Small intestine (tissue), 16 donors: ENCODE measurements at places on chromosomes 13 and 19.

GRCh38 chr19:12687496-12688196 lies at the start of gene GNG14:
Gene GNG14 (plus strand): TSS chr19:12687998. CDS start chr19:12688049, 51 bp downstream.
- no peak for DNase-seq

- no peak for DNase-seq
Measured at GRCh38 chr13:54705738-54706137, 1677.1 kb downstream of the OLFM4 start.

DNA sequence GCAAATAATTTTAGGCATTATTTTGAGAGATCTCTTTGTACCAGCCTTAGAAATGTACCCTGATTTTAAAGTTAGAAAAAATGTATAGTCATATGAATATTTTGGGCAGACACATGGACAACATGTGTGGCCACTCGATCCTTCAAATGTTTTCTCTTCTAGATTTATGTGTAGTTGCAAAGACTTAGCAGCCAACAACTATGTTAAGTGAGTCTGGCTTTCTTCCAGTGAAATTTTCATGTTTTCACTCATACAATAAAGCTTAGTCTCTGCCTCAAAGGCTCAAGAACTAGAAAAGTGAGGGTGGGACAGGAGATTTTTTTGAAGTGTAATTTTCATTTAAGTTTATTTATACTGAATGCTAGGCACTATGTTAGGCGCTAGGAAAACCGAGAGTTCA lies 207.7 kb upstream of the DACH1 start:
- no peak for DNase-seq

- DNase-seq = no peak
Measured at GRCh38 chr19:49656456-49657109, 9.1 kb downstream of the IRF3 start.

GRCh38 chr19:48405850-48406249 lies 12.4 kb downstream of the GRIN2D start:
- no peak for DNase-seq

DNA sequence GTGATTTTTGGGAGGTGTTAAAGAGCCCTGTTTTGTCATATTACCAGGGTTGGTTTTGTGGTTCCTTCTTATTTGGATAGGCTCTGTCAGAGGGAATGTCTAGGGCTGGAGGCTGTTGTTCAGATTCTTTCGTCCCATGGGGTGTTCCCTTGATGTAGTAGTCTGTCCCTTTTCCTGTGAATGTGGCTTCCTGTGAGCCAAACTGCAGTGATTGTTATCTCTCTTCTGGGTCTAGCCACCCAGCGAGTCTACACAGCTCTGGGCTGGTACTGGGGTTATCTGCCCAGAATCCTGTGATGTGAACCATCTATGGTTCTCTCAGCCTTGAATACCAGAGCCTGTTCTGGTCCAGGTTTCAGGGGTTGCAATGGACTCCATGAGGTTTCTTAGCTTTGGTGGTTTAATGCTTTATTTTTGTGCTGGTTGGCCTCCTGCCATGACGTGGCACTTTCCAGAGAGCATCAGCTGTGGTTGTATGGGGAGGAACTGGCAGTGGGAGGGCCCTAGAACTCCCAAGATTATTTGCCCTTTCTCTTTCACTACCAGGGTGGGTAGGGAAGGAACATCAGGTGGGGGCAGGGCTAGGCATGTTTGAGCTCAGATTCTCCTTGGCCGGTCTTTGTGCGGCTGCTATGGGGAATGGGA lies 78.8 kb downstream of the SPRY2 start:
- DNase-seq = no peak

GRCh38 chr13:25306671-25307464 lies 5.4 kb downstream of the NUP58 start:
- no peak for DNase-seq

DNA sequence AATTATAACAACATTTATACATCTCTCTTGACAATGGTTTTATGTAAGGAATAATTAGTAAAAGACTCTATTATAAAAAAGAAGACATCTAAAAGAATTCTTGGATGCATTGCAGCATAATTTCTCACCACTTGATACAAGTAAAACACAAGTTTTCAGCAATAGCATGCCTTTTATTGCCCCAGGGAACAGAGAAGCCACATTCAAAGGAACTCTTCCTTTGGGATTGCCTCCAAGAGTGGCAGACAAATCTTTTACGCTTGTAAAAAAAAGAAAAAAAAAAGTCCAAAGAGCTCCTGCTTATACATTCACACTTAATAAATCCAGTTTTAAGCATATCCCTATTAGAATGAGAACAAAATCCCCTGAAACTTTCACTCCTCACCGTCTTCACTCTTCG lies 2357.8 kb upstream of the PCDH20 start:
- no peak for DNase-seq
